ENCODE measurements at places on chromosomes 16 and 17. TPM values are rescaled to one million over a fixed set of nuclear protein-coding genes. Genes with fewer than 3 reads are reported as not detected.

DNA sequence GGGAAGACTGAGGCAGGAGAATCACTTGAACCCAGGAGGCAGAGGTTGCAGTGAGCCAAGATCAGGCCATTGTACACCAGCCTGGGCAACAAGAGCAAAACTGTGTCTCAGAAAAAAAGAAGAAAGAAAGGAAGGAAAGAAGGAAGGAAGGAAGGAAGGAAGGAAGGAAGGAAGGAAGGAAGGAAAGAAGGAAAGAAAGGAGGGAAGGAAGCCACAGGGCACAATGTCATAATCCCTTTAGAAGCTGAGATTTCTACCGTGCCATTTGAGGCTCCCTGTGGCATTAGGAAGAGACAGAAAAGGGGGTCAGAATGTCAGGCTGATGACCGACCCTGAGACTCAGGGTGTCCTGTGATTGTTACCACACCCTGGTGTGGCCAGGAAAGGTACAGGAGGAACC is 6.6 kb downstream of the GNGT2 start:
- no peak for DNase-seq

GRCh38 chr17:75457047-75457654 is 716 bp downstream of the TMEM94 start:
- peak; percentile 43 for DNase-seq

DNA sequence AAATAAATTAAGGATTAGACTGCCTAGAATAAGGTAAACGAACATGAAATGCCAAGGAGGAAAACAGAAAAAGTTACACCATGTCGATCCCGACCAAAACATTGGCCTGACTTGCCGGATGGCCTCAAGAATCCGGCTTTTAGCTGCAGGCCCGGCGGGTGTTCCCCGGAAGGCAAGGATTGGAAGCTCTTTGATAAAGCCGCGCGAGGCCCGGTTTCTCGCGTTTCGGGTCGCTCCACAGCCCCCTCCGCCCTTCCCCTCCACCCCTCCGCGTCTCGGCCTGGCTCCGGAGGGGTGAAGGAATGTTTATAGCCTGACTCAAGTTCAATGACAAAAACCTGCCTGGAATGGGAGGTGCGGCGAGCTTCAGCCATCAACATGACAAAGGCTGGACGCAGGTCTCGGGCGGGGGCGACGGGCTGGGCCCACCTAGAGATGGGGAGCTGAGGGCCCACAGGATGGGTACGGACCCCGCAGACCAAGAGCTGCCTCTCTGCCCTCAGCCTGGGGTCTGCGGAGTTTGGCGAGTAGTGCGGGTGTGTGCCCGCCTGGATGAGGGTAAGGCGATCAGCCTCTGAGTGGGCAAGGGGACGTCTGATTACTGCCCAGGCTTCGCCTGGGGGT is 2.6 kb downstream of the PRAC1 start:
- no peak for DNase-seq

DNA sequence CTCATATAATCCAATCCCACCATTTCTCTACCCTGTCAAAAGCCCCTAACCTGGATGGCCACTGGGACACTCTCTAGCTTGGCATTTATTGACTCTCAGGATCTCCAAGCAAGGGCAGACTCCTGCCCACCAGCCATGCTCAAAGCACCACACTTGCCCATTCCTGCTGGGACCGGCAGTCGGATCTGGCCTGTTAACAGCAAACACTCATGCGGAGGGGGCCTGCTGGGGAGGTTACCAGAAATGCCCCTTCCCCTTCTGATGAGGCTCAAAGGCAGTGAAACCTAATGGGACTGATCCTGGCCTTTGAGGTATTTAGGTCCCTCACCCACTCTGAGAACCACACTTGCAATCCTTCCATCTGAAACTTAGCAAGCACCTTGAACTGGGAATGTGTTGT is 6.5 kb upstream of the CCL1 start:
- DNase-seq = no peak

- no peak for DNase-seq
Observed at GRCh38 chr16:30761427-30761927, 385 bp downstream of the CFAP119 start.

The PRAC1 gene
- total RNA-seq = not detected

The CCL7 gene
- total RNA-seq = not detected

DNA sequence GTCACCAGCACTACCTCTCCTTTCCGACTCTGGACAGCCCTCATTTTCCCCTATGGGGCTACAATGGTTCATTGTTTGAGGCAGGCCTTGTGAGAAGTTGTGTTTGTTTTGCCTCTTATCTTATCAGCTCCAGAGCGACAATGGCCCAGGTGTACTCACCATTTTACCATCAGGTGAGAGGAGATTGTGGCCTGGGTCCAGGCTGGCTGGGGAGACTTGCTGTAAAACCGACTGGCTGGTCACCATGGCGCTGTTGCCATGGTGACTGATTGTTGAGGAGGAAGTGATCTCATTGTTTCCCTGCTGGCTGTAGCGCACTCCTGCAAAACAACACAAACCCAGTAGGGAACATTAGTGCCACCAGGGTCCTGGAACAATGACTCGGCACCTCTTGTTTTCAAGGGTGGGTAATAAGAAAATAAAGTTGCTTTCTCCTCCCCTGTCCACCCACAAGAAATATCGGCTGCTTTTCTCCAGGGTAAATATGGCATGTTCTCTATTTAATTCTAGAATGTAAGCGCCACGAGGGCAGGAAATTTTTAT is 34.4 kb downstream of the HNF1B start:
- no peak for DNase-seq

The PROCA1 gene
- total RNA-seq = 3.3 TPM

The GINS2 gene
- total RNA-seq = 4.2 TPM

DNA sequence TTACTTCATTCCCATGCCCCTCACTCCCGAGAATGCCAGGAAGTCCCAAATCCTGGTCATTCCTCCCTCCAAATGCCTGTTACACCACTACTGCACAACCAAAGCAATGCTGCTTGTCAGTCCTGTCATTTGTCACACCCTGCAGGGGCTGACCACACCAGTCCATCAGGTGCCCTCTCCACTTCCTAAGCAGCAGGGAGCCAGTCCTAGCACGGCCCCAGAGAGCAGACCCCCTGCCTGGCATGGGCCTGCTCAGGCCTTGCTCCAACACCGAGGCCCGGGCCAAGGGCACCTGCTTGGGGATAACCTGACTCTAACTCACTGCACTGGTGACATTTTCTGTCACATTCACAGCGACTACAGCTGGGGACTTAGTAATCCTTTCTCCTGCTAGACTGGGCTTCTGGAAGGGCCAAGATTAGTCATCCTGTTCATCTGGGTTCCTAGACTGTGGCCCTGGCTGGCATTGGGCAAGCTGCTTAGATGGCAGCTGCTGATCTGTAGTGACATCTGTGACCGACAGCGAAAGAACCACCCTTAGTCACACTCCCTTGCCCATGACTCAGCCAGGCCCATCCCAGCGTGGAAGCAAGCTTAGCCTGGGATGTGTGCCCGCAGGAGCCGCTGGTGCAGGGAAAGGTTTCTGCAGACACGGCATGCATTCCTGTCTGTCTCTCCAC is 5.4 kb downstream of the ALYREF start:
- no peak for DNase-seq

The DHX38 gene
- 44.6 TPM for total RNA-seq

GRCh38 chr17:82854226-82854625 is 14.4 kb upstream of the ZNF750 start:
- no peak for DNase-seq

The NAGS gene
- total RNA-seq = 0.78 TPM

The RHBDL3 gene
- total RNA-seq = 1.6 TPM

GRCh38 chr16:57955572-57956188 is 15.2 kb downstream of the CNGB1 start:
- DNase-seq = no peak

- DNase-seq = no peak
Observed at GRCh38 chr17:19010729-19011505, 6.4 kb upstream of the FAM83G start.

DNA sequence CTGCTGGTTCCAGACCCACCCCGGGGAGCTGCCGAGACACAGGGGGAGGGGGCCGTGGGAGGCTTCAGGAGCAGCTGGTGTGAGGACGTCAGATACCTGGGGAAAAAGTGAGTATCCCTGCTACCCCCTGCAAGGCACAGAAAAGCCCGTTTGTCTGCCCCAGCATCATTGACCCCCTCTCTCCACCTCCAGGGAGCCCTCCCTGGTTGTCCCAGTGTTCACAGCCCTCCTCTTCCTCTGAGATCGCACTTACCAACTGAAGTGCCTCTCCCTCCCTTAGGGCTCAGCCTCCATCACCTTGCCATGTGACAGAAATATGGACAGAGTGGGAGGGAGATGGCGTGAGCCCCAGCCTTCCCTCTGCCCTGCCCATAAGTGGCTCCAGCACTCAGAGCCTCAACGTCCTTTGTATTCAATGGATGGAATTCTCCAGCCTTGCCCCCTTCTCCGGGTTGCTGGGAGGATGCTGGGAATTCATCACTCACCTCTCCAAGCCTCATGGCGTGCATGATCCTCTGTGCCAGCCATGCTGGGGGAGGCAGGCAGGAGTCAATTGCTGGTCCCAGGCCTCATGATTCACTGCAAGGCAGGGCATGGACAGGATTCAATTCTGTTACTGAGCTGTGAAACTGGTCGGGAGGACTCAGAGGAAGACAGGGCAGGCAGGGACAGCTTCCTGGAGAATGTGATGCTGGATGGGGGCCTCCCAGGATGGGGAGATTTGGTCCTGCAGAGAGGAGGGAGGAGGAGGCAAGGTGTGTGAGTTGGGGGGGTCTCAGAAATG is 14.6 kb downstream of the SPNS3 start:
- no peak for DNase-seq

GRCh38 chr16:28130099-28131088 is 66.9 kb upstream of the GSG1L start:
- no peak for DNase-seq

The HSD17B2 gene
- total RNA-seq = 0.47 TPM

- no peak for DNase-seq
Observed at GRCh38 chr16:87570938-87571867, 31.1 kb upstream of the JPH3 start.

The HBM gene
- 15.0 TPM for total RNA-seq

- no peak for DNase-seq
Observed at GRCh38 chr17:82388223-82388921, 16.8 kb downstream of the UTS2R start.

Data from occipital lobe (tissue), 3 donors.